ENCODE measurements at places on chromosomes 1 and 21. TPM values are rescaled to one million over a fixed set of nuclear protein-coding genes. Genes with fewer than 3 reads are reported as not detected.

Gene LCE1D
- not detected for total RNA-seq

Gene CACHD1
- total RNA-seq, result 0.34 TPM

Gene STUM
- 0.03 TPM for total RNA-seq

Gene GFI1
- 0.16 TPM for total RNA-seq

Gene NAXE
- total RNA-seq, result 67.9 TPM

Gene KRTAP12-1
- not detected for total RNA-seq

Measured in SJSA1 (cell line).